ENCODE measurements at places on chromosomes 2 and 18. TPM values are rescaled to one million over a fixed set of nuclear protein-coding genes. Genes with fewer than 3 reads are reported as not detected.

DNA sequence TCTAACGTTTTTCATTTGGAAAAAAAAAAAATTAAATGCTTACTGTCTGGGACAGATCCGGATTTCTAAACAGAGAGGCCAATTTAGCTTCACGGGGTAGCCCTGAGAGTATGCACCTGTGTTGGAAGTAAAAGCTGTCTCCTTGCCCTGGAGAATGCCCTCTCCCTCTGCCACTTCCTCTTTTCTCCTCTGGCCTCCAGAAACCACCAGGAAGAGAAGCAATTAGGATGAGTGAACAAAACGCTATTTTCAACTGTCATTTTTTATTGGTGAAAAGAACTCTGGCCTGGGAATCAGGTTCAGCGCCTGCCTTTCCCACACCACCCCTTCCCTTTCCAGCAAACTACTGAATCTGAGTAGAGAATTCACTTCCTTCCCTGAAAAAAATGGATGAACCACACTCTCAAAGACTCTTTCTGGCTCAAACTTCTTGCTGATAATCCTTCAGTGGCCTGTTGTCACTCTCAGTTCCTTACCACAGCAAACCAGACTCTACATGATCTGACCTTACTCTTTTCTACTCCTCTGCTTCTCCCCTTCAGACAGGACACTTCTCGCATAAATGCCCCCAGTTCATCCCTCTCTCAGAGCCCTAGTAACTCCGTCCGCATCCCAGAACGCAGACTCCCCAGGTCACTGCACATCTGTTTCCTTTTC lies 29.8 kb downstream of the KLF7 start:
- peak; percentile 15 for DNase-seq

GRCh38 chr2:237045449-237045848 lies 40.2 kb upstream of the COPS8 start:
- DNase-seq, result no peak

- DNase-seq, result no peak
These were observed 22.7 kb downstream of the AAK1 start for GRCh38 chr2:69620870-69621269.

The C1D gene
- 18.7 TPM for total RNA-seq

The ZNG1B gene
- total RNA-seq, result 36.4 TPM
